ENCODE measurements at places on chromosomes 16 and 17.

DNA sequence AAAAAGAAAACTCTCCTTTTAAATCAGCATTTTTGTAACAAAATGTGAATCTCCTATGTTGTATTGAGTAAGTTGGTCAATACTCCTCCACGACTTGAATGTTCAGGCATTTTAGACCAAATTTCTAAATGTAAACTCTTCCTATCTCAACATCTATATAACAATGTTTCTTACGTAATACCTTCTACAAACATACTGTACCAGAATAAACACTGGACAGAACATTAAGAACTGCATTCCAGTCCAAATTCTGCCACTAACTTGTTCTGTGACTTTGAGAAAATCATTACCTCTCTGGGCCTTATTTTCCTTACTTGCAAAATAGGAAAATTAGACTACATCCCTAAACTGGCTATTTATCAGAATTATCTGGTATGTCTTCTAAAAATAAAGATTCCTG lies 40.1 kb downstream of the AKAP10 start:
- peak; percentile 26 for DNase-seq

DNA sequence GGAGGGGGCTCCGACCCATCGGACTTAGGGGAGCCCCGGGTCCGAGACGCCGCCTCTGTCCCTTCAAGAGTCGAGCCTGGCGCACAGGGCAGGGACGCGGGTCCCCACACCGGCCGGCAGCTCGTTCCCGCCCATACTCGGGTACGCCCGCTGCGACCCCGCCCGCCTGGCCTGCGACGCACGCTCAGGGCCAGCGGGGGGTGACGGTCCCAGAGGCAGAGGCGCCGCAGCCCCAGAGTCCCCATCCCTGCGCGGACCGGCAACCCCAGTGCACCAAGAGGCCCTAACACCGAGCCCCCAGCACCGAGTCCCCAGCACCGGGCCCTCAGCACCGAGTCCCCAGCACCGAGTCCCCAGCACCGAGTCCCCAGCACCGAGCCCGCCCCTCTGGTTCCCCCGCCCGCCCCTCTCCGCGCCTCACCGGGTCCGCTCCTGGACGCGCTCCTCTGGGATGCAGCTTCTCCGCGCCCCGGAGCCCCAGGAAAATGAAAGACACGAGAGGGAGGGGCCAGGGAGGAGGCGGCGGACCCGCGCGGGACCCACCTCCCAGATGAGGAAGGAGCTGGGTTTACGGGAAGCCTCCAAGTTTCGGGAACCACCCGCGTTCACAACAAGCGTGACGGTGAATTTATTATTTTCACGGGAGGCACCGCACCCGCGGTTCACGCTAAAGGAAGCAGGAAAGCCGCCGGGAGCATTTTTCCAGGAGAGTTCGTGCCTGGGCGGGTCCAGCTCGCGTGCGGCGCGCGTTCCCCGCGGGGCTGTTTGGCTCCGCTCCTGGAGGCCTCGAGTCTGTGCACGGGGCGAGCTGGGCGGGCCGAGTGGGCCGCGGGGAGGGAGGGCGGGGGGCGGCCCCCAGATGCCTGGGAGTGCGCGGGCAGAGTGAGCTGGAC lies at the start of gene SECTM1:
Gene SECTM1 (minus strand): TSS at position 488 of the 893 bp plus-strand sequence. CDS start 6,526 bp downstream, outside the sequence.
- DNase-seq = peak; percentile 41

- no peak for DNase-seq
These were observed 22.6 kb upstream of the AXIN2 start for GRCh38 chr17:65583921-65584603.

GRCh38 chr16:88978608-88979346 lies 1.8 kb upstream of the CBFA2T3 start:
- no peak for DNase-seq

DNA sequence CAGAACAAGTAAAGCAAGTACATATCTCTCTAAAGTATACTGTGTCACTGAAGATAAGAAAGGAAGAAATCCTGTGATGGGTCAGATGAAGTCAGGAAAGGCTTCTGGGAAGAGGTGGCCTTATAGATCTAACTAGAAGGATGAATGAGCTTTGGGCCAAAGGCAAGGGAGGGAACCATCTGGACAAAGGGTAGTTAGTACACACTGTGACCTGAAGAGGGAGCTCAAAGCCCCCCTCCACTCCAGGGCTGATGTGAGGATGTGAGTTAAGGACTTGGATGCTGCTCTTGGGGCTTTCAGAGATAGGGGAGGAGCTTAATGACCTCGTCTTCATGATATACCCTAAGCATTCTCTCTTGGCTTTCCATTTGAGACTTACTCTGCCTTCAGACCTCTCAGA lies 185.3 kb upstream of the CACNG3 start:
- peak; percentile 2 for DNase-seq

- DNase-seq = peak; percentile 50
These were observed 487 bp downstream of the CREBBP start for GRCh38 chr16:3879887-3880564.

GRCh38 chr17:73552300-73553048 lies 91.8 kb downstream of the SDK2 start:
- DNase-seq = no peak

GRCh38 chr16:89784406-89784805 lies 32.0 kb downstream of the FANCA start:
- no peak for DNase-seq

DNA sequence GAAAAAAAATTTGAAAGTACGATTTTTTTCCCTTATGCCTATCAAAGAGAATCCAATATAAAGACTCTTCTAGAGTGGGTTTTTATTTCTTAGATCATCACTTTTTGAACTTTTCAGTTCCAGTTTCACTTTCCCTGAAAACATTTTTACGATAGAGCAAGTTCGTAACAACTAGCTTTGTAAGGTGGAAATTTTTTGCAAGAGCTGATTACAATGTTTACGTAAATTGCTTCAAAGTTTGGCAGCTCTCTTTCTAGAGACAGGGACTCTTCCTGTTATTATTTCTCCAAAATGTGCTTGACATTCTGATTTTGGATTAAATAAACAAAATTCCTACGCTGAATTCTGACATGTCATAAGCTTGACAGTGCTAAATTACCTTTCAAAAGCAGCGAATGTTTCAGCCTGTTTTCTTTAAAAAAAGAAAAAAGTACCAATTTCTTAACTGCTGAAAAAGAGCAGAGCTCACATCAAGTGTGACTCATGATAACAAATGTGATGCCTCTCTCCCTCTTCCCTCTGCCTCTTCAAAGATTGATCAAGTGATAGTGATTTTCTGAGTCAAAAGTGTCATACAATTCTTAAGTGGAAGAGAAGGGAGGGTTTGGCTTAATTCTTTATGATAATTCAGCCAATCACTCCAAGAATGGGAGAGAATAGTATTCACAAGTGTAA lies 175.2 kb downstream of the KCNJ2 start:
- DNase-seq = peak; percentile 16

GRCh38 chr17:22267019-22267418 lies 574.7 kb downstream of the KCNJ18 start:
- no peak for DNase-seq

GRCh38 chr17:14737984-14738651 lies 437.2 kb downstream of the HS3ST3B1 start:
- DNase-seq = peak; percentile 99

DNA sequence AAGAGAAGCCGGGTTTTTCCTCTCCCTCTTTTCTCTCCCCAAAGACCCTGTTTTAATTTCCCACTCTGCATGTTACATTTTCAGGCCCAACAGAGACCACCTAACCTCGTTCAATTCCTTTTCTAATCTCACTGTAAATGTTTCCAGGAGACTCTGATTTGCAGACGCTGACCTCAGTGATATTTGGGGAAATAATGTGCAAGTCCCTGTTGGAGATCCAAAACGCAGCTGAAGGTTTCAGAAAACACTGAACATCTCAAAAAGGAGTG lies 386.6 kb downstream of the NPIPA8 start:
- DNase-seq = no peak

GRCh38 chr17:56751145-56751738 lies 82.5 kb downstream of the C17orf67 start:
- DNase-seq = no peak

- DNase-seq = no peak
These were observed 19.7 kb downstream of the FOXL1 start for GRCh38 chr16:86597880-86598606.

DNA sequence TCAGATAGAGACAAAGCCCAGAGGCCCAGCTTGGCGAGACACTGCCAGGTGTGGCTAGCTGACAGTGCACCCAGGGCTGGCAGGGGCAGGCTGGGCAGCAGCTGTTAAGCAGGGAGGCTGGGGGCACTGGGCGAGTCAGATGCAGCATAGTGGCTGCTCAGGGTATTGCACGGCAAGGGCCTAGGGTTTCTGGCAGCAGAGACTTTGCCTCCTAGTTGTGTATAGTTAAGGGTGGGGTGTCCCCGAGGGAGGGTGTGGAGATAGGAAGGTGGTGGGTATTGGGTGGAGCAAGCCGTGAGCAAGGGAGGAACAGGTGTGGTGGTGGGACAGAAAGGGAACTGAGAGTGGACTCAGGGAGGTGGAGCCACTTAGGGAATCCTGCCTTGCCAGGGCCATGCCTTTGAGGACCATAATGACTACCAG lies 66.0 kb downstream of the SMPD3 start:
- DNase-seq = no peak

DNA sequence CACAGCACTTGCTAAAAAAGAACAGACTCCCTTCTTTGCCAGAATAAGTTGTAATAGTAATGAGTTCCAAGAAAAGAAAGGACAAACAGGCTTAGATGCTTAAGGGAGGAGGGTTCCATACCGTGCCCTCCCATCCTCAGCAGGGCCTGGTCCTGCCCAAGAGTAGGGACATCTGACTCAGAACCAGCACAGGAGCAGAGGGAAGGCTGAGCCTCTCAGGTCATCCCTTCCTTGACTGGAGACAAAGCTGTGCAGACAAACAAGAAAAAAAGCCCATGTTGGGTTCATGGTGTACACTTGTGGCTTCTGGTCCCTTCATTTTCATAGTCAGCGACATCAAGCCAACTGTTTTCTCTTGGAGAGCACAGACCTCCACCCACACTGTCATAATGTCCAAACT lies 44.2 kb upstream of the NDRG4 start:
- DNase-seq = no peak

DNA sequence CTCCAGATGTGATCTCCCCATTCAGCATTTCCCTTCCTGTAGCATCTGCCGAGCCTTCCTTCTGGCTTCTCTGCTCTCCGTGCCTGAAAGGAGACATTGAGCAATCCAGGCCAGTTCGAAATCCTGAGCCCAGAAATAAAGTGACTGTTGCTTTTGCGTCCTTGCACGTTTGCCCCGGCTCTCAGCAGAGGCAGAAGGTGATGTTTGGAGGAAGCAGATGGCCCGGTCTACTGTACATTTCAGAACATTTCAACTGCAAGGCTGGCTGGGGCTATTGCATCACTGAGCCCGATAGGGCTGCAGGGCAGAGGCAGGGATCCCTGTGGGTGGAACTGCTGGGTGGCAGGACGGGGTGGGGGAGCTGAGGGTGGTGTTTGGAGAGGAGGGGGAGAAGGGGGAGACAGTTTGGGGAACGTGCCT lies 29.4 kb downstream of the IRF8 start:
- peak; percentile 40 for DNase-seq

DNA sequence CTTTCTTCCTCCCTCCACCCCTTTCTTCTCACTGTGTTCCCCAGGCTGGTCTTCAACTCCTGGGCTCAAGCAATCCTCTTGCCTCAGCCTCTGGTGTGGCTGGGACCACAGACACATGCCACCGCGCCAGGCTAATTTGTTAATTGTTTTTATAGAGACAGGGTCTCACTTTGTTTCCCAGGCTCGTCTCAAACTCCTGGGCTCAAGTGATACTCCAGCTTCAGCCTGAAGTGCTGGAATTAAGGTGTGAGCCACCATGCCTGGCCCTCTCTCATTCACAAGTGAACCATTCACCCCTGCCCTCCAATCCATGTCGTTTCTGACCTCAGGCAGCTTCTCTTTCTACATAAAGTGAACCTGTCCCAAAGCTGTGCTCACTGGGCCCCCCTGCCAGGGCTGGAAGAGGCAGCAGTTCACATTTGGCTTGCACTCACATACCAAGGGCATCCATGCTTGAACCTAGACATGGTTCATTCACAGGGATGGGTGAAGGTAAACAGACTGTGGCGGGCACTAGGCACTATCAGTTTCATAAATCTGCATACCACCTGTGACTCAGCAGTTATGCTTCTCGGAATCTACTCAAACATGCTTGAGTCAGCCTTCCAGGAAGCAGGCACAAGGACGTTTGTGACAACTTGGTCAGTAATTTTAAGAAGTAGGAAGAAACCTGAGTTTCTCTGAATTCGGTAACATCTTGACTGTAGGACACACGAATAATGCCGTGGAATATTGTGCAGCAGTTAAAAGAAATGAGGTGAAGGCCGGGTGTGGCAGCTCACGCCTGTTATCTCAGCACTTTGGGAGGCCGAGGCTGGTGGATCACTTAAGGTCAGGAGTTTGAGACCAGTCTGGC lies 6.0 kb upstream of the RNF213 start:
- peak; percentile 79 for DNase-seq

DNA sequence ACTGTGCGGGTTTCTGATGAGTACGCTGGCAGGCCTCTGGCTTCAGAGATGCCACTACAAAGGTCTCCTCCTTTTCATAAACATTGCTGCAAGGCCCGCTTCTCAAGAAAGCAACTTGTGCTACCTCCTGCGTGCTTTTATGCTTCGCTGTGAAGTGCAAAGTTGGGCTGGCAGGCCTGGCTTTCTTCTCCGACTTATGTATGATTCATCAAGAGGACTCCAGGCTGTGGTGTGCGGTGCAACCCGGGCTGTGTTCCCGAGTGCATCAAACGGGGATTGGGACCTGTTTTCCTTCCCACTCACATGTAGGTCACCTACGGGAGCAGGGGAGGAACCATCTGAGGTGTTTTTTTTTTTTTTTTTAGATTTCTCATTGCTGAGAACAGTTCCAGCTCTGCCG lies 534.1 kb downstream of the WWOX start:
- DNase-seq = no peak

DNA sequence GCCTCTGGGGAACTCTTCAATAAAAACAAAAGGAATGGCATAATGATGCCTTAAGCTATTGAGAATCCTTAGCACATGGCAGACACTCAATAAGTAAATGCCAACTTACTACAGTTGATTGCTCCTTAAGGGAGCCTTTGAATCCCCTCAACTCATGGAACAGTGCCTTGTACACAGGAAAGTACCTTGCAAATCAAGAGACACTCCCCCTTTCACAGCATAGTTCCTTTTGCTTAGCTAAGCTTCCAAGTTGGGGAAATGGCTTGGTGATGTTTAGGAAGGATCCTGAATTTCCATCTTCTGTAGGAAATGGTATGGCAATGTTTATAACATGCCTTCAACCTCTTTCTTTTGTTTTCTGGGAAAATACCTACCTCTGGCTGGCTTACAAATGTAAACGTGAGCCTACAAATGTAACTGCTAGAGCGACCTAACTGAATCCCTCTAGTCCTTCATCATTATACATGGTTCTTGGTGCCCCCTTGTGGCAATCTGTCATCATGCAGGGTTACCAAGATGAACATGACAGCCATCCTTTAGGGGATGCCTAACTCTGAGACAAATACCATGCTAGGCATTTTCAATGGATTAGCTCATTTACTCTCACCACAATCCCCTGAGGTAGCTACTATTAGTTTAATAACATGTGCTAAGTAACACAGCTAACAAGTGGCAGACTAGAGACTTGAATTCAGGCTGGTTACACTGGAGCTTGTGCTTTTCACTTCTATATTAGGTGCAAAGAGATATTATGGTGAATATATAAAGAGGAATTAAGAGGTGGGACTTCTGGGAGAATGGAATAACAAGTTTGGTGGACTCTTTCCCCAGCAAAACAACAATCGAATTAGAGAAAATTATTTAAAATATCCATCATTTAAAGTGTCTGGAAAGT lies 65.0 kb downstream of the MMD start:
- peak; percentile 78 for DNase-seq
